ENCODE measurements at places on chromosomes 7 and 10. TPM values are rescaled to one million over a fixed set of nuclear protein-coding genes. Genes with fewer than 3 reads are reported as not detected.

The TMUB1 gene
- polyA plus RNA-seq: 45.0 TPM

The RAPGEF5 gene
- polyA plus RNA-seq: 8.8 TPM

DNA sequence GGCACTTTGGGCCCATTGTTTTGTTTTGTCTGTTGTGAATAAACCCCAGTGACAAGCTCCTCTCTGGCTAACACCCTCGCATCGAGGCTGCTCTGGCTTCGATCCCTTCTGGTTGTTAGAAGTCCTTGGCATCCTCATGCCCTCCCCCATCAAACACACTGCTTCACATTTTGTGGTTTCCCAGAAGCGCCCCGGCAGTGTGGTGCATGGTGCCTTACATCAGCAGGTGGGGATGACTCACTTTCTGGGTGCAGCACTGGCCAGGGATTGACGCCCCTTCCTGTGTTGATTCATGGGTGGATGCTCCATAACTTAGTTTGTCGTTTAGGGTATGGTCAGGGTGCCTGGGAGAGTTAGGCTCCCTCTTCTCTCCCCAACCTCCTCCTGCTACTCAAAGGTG is 51.4 kb downstream of the PLPP4 start:
- no peak overlapping the region for H3K27ac ChIP-seq
- no peaks in the 10 kb centered on the region for H3K36me3 ChIP-seq
- no peak overlapping the region for H3K4me3 ChIP-seq
- H3K4me1 ChIP-seq: no peaks in the 10 kb centered on the region

DNA sequence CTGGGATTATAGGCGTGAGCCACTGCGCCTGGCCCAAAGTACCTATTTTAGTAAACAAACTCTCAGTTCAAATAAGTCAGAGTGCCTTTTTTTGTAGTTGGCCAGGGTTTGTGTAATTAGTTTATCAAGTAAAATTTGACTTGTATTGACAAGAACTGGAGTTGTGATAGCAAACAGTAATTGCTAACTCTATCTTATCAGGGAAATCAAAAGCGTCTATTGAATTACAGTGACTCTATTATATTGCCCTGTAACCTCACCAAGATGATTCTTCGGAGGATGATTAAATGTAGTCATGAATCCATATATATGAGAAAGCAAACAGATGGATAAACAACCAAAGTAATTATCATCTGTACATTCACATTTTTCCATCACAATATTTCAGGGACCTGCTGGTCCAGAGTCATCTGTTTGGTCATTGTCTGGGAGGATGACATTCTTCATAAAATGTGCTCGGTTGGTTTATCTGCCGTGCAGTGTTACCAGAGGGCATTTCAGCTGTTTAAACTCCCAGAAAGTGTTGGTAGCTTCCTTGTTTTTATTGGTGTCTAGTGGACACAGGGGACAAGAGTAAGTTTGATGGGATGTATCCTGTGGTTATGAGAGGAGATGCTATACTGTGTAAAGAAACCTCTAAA is 35.6 kb downstream of the DOCK1 start:
- no peak for DNase-seq
- H3K4me3 ChIP-seq: no peak overlapping the region
- H3K27me3 ChIP-seq: no peaks in the 10 kb centered on the region
- no peak overlapping the region for H3K27ac ChIP-seq

The HOXA4 gene
- 4.8 TPM for polyA plus RNA-seq

The GFRA1 gene
- 1.8 TPM for polyA plus RNA-seq

The ZNF365 gene
- 0.16 TPM for polyA plus RNA-seq

DNA sequence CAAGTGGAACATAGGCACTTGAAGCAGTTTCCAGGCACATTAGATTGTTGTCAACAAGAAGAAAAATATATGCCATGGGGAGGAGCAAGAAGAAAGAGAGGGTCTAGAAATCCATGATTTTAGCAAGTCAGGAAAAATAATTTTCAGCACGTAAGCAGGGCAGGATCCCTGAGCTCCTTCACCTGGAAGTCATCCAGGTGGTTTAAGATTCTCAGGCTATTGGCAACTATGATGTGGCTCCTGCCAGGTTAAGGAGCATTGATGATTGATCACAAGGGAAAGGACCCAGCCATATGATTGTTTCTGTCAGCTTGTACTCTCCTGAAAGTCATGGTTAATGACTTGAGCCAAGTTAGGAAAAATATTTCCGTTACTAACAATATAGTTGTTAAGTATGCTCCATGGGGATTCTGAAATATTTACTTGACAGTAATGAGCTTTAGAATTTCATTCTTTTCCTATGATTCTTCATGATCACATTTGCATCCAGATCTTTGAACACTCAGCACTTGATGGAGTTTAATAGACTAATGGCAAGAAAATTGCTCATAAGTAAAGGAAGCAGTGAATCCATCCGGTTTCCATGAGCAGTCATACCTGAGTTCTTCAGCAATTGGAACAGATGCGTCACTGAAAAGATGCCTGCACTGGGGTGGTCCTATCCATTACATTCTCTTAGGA is 209.1 kb downstream of the BICC1 start:
- no peaks in the 10 kb centered on the region for H3K36me3 ChIP-seq
- no peak overlapping the region for H3K4me3 ChIP-seq
- DNase-seq: no peak
- H3K27ac ChIP-seq: no peak overlapping the region
- H3K4me1 ChIP-seq: no peaks in the 10 kb centered on the region

The PTF1A gene
- not detected for polyA plus RNA-seq
